ENCODE measurements at places on chromosomes 4 and X.

DNA sequence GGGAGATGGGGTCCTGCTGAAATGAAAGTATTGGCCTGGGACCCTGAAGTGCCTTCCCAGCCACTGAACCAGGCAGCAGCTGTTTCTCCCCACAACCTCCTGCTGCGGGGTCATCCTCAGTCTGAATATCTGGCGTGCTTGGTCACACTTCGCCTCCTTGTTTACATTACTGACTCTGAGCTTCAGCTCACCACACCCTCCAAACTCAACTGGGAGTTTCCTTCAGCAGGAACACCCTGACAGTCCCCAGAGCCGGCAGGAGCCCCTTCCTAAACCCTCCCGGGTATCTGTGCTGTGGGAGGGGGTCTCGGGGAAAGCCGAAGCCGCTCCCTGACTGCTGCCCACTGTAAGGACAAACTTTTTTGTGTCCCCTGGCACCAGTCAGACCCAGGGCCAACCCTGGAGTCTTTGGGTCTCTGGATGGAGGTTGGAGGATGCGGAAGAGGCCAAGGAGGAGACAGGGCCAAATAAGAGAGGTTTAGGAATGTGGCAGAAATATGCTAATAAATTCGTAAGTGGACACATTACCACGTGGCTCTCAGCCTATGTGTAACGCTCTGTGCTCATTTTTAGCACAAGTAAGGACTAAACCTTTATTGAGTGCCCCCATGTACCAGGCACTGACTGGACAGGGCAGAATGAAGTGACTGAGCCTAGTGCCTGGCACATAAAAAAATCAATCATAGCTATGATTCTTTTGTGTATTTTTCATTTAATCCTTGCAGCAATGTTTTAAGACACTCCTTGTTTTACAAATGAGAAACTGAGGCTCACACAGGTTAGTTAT lies 20.7 kb downstream of the FHDC1 start:
- no peak for DNase-seq

GRCh38 chr4:153116291-153116680 lies 88.0 kb upstream of the TRIM2 start:
- DNase-seq = no peak

DNA sequence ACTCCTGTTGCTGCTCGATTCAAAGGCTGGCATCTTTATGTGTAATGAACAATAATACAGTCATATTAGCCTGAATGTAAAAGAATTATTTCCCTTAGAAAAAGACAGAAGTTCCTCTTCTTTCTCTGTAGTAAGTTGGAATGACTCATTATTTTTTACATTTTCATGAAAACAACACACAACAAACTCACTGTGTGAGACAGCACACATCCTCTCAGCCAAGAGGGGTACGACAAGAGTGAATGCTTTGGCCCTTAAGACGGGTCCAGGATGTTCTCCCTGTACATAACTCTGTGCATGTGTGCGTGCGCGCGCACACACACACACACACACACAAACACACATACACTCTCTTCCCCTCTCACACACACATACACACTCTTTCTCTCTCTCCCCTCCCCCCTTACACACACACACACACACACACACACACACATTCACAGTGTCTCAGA lies 72.8 kb downstream of the MANBA start:
- DNase-seq = no peak

GRCh38 chr4:98939438-98939837 lies 10.5 kb upstream of the EIF4E start:
- DNase-seq = no peak

- DNase-seq = no peak
These were observed 79.8 kb downstream of the CLCN5 start for GRCh38 chrX:50002067-50002714.

All from activated gamma-delta T cell treated with anti-CD3 and anti-CD28 coated beads, Interleukin-2, amount 50 U/mL, for 16 hours (primary cell).